ENCODE measurements at places on chromosomes 5 and 9.

- no peak for DNase-seq
Measured at GRCh38 chr9:717722-718121, 123.8 kb upstream of the DMRT1 start.

DNA sequence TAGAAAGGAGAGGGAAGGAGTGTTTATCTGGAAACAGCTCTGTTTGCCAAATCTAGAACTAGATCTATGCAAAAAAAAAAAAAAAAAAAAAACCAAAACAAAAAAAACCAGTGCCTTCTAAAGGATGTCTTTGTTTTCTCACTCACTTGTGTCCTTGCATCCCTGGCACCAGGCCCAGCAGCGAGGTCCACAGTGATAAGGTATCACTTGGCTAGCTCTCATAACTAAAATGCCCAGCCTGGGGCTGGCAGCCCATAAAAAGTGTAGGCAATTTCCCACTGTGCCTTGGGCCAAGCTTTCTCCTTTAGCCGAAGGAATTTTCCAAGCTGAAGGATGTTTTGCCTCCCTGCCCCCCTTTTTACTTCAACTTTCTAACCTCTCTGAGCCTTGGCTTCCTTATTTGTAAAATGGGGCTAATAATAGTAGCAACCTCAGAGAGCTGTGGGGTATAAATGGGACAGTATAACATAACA is 20.8 kb downstream of the RGS3 start:
- no peak for DNase-seq

DNA sequence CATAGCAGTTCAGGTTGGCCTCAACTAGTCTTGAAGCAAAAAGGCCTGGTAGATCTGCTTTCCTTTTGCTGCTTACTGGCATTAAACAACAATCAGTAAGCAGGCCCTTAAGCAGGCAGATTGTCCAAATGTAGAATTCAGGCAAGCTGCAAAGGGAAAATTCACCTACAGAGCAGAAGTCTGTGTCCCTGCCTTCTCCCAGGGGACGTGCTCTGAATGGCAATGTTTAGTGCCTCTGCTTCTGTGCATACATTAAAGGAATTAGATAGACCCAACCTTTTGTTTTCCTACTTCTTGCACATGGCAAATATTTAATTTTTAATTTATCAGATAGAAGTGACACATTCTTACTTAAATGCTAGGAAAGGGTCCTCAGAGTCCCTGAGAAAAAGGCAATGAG is 328.8 kb upstream of the PIK3R1 start:
- DNase-seq, result no peak

- no peak for DNase-seq
Measured at GRCh38 chr5:160119905-160120266, 636 bp upstream of the PWWP2A start.

GRCh38 chr5:107383414-107383813 is 287.3 kb downstream of the EFNA5 start:
- no peak for DNase-seq

DNA sequence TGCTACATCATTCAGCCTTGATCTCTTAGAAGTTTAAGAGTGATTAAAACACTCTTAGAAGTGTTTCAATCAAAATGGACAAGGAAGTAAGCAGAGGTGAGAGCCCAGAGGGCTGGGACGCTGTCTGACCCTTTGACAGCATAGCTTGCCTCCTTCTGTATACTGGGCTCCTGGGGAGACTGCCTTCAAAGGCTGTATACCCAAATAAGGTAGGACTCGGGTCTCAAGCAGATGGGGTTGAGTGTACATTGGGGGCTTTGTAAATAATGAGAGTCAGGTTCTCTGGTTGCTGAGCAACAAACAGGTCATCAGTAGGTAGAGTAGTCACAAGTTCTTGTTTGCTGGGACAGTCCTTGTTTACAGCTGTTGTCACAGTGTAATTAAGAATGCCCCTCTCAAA is 97.1 kb downstream of the PJA2 start:
- no peak for DNase-seq

DNA sequence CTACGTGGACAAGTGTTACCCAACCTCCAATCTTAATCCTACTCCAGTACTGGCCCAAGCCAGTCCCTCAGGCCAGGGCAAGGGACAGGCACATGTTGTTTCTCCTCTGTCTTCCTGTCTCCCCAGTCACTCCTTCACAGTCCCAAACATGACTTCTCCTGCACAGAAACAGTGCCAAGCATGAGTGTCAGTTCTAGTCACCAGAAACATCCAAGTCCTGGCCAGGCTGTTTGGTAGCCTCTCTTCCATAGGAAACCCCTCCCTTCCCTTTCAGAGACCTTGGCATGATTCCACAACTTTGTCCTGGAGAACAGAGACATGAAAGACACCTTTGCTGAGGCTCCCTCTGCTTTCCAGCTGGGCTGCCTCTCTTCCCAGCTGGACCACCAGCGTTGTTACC is 56.2 kb upstream of the SLC2A8 start:
- DNase-seq, result no peak

DNA sequence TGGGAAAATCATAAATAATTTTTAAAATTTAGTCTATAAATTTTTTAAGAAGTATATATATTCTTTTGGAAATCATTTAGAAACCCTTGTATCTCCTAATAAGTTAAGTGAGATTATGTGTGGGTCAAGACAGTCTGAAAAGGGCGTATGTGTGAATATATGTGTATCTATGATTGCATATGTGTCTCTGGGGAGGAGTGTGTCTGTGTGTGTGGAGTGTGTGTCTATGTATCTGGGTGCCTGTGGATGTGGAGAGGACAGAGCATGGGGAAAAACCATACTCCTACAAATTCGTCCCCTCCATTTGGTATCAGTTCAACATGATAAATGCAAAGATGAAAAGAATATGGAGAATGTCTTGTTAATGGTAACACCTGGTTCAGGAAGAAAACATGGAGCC is 342.0 kb upstream of the ACTBL2 start:
- DNase-seq, result no peak

- DNase-seq, result no peak
Measured at GRCh38 chr9:78775696-78776295, 478.9 kb downstream of the PSAT1 start.

GRCh38 chr5:131466171-131466766 is 168.8 kb downstream of the RAPGEF6 start:
- DNase-seq, result no peak

DNA sequence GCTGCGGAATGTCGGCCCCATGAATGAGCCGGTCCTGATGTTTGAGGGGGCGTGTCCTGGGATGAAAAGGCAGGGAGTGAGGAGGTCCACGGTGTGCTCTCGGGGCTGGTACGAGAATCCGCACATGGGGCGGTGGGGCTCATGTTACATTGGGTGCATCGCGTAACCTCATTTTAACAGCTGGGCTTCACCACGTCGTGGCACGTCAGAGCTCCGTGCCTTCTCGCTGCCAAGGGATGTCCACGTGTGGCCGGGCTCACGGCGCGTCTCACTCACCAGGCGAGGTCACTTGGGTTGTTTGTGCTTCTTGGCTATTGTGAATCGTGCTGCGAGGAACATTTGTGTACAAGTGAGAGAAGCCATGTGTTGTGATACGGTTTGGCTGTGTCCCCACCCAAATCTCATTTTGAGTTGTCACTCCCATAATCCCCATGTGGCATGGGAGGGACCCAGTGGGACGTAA is 29.1 kb upstream of the IRX4 start:
- no peak for DNase-seq

- no peak for DNase-seq
Measured at GRCh38 chr5:152701305-152701949, 296.3 kb upstream of the NMUR2 start.

GRCh38 chr5:136249678-136250266 is 56.8 kb upstream of the SMIM32 start:
- DNase-seq, result no peak

DNA sequence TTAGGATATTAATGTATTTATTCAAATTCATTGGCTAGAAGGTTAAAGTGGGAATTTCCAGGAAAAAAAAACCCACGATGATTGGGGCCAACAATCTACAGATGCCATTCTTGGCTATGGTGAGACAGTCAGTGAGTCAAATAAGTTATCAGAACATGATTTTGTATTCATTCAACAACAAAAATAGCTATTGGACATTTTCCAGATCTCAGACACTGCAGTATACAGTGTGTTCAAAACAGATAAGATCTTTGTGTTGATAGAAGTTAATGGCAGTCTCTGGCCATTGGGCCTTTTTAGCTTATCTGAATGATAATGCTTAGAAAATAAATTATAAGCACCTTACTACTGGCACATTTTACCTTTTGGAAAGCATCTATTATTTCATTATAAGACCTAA is 547.7 kb downstream of the MAT2B start:
- DNase-seq, result no peak

DNA sequence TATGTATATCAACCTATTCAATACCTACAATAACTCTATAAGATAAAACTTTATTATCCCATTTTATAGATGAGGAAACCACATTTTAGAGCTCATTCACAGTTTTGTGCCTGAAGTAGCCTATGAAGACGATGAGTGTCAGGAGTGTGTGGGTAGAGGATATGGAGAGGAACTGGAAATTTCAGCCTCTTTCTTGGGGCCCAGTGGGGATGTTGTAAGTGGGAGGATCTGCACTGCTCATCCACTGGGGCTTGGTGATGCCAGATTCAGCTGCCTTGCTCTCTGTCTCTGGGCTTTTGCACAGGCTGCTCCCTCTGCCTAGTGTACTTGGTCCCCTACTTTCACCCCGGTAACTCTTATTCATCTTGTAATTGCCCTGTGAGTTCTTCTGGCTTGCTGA is 194.7 kb downstream of the SREK1 start:
- no peak for DNase-seq

DNA sequence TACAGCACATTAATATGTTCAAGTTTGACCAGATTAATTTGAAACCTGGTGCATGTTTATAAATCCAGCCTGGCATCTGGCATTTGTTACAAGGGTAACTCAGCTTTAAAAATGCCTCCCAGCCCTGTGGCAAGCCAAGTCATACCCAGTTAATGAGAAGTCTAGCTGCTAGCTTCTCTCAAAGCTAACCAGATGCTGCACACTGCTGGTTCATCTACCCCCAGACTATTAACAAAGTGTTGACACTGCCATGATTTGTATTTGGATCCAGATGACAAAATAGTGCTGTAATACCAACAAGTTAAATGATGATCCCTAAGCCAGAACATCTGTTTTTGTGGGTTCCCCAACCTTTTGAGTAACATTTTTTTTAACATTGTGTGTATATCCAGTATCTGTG is 573.7 kb upstream of the DAB2 start:
- DNase-seq, result no peak
